ENCODE measurements at places on chromosomes 13 and 19. TPM values are rescaled to one million over a fixed set of nuclear protein-coding genes. Genes with fewer than 3 reads are reported as not detected.

GRCh38 chr19:18647371-18647767 lies 10.5 kb downstream of the KLHL26 start:
- no peak for DNase-seq

DNA sequence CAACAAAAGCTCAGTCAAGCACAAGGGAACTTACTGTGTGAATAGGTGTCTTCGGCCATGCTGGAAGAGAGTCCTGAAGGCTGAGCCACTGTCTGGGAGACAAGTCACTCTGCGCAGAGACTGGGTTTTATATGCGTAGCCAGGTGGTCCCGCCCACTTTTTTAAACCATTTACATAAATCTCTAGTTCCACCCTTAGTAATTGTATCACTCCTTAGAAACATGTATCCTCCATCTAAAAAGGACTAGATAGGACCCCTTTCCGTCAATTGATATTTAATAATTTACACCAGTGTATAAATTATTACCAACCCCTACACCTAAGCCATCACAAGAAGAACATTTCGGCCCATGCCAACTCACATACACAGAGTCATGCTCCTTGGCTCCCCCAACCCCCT lies at the start of gene DUXA:
Gene DUXA, minus strand, starts transcription at position 101 of the 400 bp plus-strand sequence. Its CDS starts 42 bp downstream, at position 59.
- no peak for DNase-seq

DNA sequence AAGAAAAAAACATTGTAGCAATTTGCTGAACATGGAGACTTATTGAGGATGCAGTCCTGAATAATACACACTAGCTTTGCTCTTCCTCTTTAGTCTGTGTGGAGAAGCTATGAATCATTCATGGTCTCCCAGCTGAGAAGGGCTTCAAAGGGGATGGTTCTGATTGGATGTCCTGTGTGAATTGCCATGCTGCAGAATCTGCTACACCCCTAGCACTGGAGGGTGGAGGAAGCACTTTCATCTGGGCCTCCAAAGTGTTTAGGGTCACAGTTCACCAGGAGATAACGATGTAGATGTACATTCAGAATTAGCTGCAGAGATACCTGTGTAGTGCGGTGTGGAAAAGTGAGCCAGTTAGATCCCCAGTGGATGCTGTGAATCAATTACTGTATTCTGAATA lies 321.1 kb upstream of the EDNRB start:
- no peak for DNase-seq

Gene IL17D
- 1.2 TPM for total RNA-seq

DNA sequence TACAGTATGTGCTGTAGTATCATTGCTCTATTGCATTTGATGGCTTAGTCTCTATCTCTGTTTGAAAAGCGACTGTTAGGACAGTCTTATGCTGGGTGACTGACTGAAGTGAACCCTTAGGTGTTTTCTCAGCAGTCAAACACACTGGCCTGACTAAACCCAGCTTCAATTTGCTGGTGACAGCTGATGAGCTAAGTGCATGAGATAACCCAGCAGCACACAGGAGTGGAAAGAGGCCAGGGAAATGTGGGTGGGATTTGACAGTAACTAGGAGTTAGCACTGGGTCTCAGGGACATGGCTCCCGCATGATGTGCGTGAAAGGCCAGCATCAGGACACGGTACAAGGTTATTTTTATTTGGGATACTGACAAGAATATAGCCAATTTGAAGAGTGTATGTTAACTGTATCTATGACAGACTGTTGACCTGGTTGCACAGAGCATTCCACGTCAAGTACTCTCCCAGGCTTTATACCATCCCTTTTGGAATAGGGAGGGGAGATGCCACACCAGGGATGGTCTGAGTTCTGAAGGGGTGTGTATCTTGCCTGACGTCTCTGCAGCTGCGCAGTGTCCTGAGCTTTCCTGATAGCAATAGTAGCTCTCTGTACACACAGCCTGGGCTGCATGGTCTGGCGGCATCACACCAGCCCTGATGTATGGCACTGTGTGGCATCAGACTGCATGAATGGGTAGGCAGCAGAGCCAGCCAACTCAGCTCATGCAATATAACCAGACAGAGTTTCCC lies 144.8 kb downstream of the FLT1 start:
- DNase-seq: no peak

Gene SULT2A1
- total RNA-seq: not detected

- no peak for DNase-seq
Observed at GRCh38 chr13:105345730-105346129, 1189.7 kb downstream of the EFNB2 start.

GRCh38 chr19:55812449-55812848 lies 19.4 kb downstream of the NLRP11 start:
- no peak for DNase-seq

DNA sequence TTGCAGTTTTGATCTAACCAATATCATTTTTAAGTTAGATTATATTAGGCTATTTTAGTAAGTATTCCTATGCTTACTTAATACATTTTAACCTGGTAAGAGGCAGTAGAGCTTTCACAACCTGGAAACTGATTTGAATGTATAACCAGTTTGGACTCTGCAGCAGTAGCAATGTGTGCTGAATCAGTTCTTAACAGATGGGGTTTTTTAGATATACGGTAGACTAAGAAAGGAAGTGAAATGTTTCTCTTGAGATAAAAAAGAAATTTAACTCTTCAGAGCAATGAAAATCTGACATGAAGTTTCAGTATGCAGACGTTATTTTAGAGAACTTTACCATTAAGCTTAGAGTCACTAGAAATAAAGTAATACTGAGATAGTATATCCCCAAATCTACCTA lies 2.7 kb downstream of the NBEA start:
- no peak for DNase-seq

- peak; percentile 55 for DNase-seq
Observed at GRCh38 chr19:30070968-30071632, 129.1 kb downstream of the URI1 start.
